ENCODE measurements at places on chromosomes 4 and X. TPM values are rescaled to one million over a fixed set of nuclear protein-coding genes. Genes with fewer than 3 reads are reported as not detected.
A peak's percentile ranks its signal among the peaks of the same experiment; 100 is the strongest.

The UPF3B gene
- 6.0 TPM for total RNA-seq

The TCP11X2 gene
- not detected for total RNA-seq

The MND1 gene
- 0.98 TPM for total RNA-seq

The NR3C2 gene
- 43.4 TPM for total RNA-seq

The NHS gene
- total RNA-seq: 28.9 TPM

The DLG3 gene
- total RNA-seq: 38.3 TPM

The CLDN34 gene
- 0.50 TPM for total RNA-seq

The ZDHHC15 gene
- 2.6 TPM for total RNA-seq

- no peaks in the 10 kb centered on the region for H3K36me3 ChIP-seq
- H3K4me3 ChIP-seq: no peak overlapping the region
- DNase-seq: no peak
- H3K27ac ChIP-seq: no peak overlapping the region
Measured at GRCh38 chr4:140826701-140827027, 70.5 kb upstream of the TBC1D9 start.

DNA sequence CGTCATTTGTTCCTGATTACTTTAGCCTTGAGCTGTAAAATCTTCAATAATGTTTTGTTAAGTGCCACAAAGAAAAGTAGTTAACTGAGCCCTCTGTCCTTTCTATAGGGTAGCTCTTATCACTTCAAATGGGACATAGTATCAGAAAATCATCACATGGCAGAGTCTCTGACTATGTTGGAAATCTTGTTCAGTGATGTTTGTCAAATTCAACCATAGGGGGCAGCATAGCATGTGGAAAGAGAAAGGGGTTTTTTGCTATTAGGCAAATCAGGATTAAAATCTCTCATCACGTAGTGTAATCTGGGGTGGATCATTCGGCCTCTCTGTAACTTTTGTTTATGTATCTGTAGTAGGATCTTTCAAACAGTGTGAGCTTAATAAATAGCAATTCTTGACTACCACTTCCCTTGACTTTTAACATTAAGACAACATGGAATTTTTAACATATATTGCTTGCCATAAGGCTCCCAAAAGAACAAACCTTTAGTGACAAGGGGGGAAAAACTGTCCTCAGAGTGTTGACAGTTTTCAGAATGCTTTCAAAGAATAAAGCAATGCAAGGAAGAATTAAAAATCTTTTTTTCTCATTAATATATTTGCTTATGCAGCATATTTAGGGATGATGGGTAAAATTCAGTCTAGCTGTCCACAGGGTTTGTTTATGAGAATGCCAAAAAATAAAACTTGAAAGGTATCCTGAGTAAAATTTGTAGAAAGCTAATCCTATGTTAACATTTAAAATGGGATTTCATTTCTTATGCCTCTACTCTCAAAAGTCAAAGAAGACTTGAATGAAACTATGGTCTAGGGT is 127.2 kb downstream of the FBXW7 start:
- H3K4me3 ChIP-seq: no peak overlapping the region
- no peak overlapping the region for H3K27ac ChIP-seq
- DNase-seq: no peak
- H3K27me3 ChIP-seq: no peaks in the 10 kb centered on the region

DNA sequence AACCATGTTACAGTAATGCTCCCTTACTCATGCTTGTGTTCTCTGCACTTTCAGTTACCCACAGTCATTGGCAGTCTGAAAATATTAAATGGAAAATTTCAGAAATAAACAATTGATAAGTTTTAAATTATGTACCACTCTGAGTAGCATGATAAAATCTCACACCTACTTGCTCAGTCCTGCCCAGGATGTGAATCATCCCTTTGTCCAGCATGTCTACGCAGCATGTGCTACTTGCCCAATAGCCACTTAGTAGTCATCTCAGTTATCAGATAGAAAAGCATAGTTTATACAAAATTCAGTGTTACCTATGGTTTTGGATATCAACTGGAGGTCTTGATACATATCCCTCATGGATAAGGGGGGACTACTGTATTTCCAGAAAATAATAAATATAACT is 577.1 kb downstream of the GALNTL6 start:
- H3K27ac ChIP-seq: no peak overlapping the region
- no peaks in the 10 kb centered on the region for H3K4me1 ChIP-seq
- no peak for DNase-seq
- H3K27me3 ChIP-seq: no peaks in the 10 kb centered on the region
- H3K36me3 ChIP-seq: no peaks in the 10 kb centered on the region

- H3K4me1 ChIP-seq: no peaks in the 10 kb centered on the region
- no peak overlapping the region for H3K4me3 ChIP-seq
- no peak overlapping the region for H3K27ac ChIP-seq
- DNase-seq: no peak
- H3K36me3 ChIP-seq: no peaks in the 10 kb centered on the region
Measured at GRCh38 chr4:137749466-137749865, 217.2 kb upstream of the PCDH18 start.

DNA sequence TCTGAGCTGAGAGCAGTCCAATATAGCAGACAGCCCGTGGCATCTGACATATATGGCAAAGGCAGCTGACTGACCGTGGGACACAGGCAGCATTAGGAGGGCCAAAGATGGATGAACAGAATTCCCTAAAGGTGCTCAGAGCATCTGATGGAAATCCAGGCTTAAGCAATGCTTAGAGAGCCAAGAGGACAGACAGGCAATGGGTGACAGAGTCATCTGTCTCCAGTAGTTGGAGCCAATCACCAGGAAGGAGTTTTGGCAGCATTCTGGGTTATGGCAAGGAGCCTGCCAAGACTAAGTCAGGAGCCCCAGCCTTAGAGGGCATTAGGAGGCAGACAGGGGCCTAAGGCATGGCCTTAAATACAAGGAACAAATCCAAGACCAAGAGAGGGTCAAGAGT is 153.3 kb upstream of the USP9X start:
- H3K27me3 ChIP-seq: peaks cover 2% of the 10 kb centered on the region
- no peak overlapping the region for H3K4me3 ChIP-seq
- H3K4me1 ChIP-seq: peaks cover 7% of the 10 kb centered on the region
- no peaks in the 10 kb centered on the region for H3K36me3 ChIP-seq
- peak overlapping the region; percentile 67 for H3K27ac ChIP-seq
- no peak for DNase-seq

DNA sequence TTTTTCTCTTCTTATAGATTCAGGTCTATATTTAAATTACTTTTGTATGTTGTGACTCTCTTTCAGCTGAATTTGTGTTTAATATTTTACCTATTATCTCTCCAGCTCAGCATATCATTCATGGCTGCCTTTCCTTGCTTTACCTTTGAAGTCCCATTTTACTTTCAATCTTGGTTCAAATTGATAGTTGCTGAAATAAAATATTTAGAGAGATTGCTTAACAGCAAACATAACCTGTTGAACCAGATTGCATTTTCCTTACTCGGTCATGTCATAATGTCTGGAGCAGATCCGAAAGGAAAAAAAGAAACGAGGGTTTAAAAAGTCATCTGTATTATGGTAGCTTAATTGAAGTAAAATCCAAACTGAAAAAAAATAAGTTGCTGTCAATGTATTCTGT is 94.1 kb downstream of the IL1RAPL2 start:
- no peaks in the 10 kb centered on the region for H3K36me3 ChIP-seq
- H3K27ac ChIP-seq: no peak overlapping the region
- H3K27me3 ChIP-seq: peaks cover 2% of the 10 kb centered on the region
- no peak for DNase-seq
- H3K4me3 ChIP-seq: no peak overlapping the region

GRCh38 chr4:86247320-86247719 is 112.5 kb downstream of the MAPK10 start:
- H3K36me3 ChIP-seq: no peaks in the 10 kb centered on the region
- H3K4me1 ChIP-seq: no peaks in the 10 kb centered on the region
- no peaks in the 10 kb centered on the region for H3K27me3 ChIP-seq
- DNase-seq: no peak
- H3K27ac ChIP-seq: no peak overlapping the region

DNA sequence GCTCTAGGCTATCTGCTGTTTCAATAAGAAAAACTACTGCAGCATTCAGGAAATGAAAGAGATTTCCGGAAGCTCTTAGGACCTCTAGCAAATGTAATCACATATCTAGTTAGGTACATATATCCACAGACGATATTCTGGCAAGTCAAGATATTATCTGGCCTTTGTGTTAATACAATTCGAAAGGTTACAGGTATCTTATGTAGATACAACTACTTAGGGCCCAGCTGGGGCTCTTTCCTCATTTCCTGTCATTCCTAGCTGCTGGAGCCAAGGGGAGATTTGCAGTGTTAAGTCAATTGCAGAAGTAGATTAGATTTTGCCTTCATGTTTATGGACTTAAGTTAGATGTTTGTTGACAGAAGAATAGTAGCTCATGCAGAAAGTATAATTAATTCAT is 299.5 kb downstream of the ARHGAP24 start:
- DNase-seq: no peak
- peaks cover 2% of the 10 kb centered on the region for H3K4me1 ChIP-seq
- H3K27me3 ChIP-seq: no peaks in the 10 kb centered on the region
- peak overlapping the region; percentile 23 for H3K27ac ChIP-seq
- no peak overlapping the region for H3K4me3 ChIP-seq

DNA sequence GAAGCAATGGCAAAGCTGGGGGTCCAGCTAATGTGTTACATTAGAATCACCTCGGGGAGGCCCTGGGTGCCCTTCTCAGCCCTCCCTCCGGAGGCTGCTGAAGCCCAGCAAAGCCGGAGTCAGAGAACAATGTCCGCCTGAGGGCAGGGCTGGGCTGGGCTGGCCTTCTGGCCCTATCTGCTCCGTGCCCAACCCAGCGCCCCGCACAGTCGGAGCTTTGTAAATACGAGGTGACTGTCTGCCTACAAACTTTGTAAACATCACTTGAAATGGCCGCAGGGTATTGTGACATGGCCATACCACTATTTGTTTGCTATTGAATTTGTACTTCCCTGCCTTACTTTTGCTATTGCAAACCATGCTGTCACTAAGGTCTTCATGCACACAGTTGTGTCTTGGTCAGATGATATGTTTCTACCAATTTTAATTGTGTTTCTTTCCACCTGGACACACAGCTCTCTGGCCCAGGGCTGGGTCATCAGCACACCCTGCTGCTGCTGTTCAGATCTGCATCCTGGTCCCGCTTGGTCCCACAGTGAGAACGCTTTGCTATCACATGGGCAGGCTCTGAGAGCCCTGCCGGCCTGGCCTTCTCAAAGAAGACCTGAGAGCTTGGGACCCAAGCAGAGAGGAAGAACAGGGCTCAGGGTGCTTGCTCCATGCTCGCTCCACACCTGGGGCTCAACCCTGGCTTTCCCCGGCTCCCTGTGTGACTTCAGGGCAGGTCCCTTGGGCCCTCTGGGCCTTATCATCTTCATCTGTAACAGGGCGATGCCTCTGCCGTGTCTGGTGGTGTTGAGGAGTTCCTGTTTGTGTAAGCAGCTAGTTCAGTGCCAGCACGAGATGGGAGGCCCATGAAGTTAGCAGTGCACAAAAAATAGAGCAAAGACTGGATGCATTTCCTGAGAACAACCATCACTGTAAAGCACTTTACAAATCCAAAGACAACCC is 2.3 kb downstream of the S100P start:
- no peaks in the 10 kb centered on the region for H3K36me3 ChIP-seq
- DNase-seq: no peak
- H3K27ac ChIP-seq: no peak overlapping the region
- no peaks in the 10 kb centered on the region for H3K27me3 ChIP-seq
- no peak overlapping the region for H3K4me3 ChIP-seq

DNA sequence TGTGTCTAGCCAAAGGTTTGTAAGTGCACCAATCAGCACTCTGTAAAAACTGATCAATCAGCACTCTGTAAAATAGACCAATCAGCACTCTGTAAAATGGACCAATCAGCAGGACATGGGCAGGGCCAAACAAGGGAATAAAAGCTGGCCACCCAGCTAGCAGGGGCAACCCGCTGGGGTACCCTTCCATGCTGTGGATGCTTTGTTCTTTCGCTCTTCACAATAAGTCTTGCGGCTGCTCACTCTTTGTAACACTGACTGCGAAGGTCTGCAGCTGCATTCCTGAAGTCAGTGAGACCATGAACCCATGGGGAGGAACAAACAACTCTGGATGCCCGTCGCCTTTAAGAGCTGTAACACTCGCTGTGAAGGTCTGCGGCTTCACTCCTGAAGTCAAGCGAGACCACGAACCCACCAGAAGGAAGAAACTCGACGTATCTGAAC is 14.3 kb downstream of the HNRNPDL start:
- no peak overlapping the region for H3K27ac ChIP-seq
- H3K4me1 ChIP-seq: no peaks in the 10 kb centered on the region
- no peak for DNase-seq
- no peaks in the 10 kb centered on the region for H3K27me3 ChIP-seq

Measured in kidney (tissue), 22 donors.